D721Med (cell line): ENCODE measurements at places on chromosomes 6 and 20.

GRCh38 chr20:9076440-9076839 lies 7.6 kb downstream of the PLCB4 start:
- DNase-seq = no peak

- DNase-seq = no peak
Measured at GRCh38 chr6:134170844-134171243, 118.4 kb upstream of the SLC2A12 start.

- DNase-seq = no peak
Measured at GRCh38 chr6:122623279-122623678, 13.1 kb downstream of the PKIB start.

DNA sequence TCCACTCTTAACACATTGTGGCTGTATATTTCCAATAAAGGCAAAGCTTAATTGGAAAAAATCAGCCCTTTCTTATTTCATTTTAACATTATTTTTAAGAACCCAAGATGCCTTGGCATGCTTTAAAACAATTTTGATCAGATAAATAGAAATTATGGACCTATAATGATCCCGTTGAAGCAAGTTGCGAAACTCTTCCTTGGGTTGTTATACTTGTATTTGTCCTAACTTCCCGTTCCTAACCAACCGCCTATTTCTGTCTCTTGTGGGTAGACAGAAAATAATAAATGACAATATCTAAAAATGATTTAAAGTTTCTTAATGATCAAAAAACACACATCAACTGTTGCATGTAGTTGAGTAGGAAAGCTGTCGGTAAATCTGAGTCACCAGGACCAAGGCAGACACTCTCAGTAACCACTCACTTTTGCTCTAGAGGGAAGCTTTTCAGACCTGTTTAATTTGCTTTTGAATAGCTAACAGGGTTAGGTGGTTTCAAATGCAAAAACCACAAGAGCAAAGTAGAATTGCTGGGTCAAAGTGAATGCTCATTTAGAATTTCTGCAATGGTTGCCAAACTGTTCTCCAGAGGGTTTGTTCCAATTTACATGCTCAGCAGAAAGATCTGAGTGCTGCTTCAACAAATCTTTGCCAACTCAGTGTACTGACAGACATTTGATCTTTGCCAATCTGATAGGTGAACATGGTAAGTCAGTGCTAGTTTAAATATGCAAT lies 34.2 kb upstream of the KCNK5 start:
- DNase-seq = no peak

- DNase-seq = no peak
Measured at GRCh38 chr6:2680264-2680922, 70.3 kb downstream of the MYLK4 start.

DNA sequence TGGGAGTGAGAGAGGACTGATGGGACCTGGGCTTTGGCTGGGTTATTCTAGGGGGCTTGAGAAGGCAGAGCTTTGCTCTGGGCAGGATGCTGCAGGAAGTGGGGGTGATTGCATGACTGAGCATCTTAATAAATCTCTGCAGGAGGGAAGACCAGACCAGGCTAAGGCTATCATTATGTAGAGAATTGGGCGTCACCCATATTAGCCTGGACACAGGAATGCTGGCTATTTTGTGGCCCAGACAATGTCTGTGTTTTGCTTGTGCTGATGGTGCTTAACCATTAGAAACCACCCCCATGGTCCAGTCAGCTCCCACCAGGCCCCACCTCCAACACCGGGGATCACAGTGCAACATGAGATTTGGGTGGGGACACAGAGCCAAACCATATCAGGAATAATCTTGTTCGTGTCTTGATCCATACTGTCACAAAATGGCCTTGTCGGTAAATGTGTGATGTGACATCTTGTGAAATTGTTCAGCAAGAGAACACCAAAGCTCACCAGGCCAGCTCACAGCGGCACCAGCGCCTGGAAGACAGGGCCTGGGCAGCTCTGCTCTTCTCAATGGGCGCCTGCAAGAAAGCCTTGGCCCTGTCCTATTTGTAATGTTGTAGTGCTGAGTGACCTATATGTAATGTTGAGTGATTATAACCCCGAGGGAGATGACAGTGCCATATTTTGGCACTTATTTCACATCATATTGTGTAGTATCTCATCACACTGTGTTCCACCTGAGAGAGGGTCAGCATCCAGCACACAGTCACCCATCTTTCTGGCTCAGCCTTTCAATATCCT lies 211.8 kb downstream of the QKI start:
- DNase-seq = no peak

- DNase-seq = no peak
Measured at GRCh38 chr20:22909436-22909835, 125.7 kb upstream of the SSTR4 start.

- DNase-seq = no peak
Measured at GRCh38 chr20:39246436-39246835, 284.3 kb downstream of the DHX35 start.

DNA sequence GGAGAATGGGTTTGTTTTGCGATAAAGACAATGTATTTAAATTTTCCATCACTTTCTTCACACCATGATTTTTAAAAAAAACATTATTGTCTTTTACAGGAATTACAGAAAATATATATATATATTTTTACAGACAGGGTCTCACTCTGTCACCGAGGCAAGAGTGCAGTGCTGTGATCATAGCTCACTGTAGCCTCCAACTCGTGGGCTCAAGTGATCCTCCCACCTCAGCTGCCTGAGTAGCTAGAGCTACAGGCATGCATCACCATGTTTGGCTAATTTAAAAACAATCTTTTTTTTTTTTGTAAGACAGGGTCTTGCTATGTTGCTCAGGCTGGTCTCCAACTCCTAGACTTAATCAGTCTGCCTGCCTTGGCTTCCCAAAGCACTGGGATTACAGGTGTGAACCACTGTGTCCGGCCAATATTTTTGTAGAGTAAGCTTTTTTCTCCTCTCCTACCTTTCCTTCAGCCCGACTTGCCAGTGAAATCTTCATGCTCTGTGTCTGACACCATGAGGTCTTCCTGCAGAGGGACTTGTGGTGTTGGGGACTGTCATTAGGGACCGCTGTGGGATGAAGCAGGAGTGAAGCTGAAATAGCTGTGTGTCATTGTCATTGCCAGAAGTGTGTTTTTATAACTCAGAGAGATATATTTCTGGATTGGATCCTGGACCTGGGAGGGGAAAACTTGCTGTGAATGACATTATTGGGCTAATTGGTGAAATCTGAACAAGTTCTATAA lies 13.2 kb downstream of the DSP start:
- DNase-seq = no peak

GRCh38 chr6:157670466-157671186 lies 152.4 kb upstream of the SNX9 start:
- no peak for DNase-seq

DNA sequence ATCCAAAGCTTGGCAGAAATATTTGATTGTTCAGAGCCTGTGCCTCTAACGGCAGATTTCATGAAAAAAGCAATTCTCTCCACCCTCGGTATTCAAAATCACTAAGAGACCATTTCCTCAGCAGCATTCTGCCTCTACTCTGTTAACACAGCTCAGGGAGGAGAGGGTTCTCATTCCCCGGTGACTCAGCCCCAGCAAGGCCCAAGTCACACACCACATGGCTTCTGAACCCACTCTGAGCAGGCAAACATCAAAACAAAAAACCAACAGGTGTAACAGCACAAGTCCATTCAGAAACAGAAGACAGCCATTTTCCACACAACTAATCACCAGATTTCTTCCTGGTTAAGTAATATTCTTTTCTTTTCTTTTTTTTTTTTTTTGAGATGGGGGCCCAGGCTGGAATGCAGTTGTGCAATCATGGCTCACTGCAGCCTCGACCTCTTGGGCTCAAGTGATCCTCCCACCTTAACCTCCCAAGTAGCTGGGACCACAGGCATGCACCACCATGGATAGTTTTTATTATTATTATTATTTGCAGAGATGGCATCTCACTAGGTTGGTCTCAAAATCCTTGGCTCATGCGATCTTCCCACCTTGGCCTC lies 55.4 kb downstream of the GFOD1 start:
- no peak for DNase-seq

DNA sequence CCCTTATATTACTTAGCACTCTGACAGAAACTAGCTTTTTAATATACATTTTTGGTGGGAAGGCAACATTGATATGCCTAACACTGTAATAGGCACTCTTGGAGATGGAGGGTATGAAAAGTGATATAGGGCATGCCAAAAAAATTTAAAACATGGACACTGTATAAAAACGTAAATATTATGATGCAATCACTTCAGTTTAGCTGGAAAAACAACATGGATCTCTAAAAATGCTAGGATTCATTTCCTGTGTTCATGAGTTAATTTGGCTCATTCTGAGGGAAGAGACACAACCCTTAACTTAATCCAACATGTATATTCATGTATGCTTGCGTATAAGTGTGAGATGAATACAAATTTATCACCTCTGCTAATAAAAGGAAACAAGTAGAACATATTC lies 157.3 kb upstream of the TFAP2D start:
- DNase-seq = no peak

- DNase-seq = no peak
Measured at GRCh38 chr6:33114406-33114805, 38.6 kb downstream of the HLA-DPB1 start.

DNA sequence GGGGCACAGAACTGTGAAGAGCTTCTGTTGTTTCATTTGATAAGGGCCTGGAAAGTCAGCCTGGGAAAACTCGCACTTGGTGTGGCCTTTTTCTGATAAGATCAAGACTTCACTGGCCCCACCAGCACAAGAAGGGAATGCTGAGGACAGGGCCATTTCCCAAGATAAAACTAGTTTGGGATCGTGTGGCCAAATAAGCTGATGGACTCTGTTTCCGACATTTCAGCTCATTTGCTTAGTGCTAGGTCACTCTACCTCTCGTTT lies 116.0 kb downstream of the CLIC5 start:
- no peak for DNase-seq

DNA sequence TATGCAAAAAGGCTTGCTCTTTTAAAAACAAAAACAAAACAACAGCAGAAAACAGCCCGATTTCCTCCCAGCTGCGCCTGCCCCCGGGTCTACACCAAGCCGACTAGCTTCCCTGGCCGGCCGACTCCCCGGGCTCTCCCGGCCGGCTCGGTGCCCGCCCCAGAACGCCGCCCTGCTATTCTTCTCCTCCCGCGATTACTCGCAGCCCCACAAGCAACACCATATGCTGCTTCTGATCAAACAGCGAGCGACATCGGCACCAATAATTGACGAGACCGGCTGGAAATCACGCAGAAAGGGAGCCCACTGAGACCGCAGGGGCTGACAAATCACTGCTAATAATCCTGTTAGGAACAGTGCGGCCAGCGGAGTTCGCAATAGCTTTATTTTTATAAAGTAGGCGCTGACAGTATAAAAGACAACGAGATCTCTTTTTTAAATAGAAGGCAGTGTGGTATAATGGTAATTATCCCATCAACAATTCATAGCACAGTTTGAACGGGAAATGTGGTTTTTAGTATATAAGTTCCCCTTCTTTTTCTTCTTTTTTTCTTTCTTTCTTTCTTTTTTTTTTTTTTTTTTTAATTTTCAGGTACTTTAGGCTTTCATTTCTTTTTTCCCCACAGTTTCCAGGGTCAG lies 3.3 kb downstream of the SIM1 start:
- DNase-seq = no peak

- no peak for DNase-seq
Measured at GRCh38 chr20:44728801-44729443, 13.8 kb downstream of the CCN5 start.

DNA sequence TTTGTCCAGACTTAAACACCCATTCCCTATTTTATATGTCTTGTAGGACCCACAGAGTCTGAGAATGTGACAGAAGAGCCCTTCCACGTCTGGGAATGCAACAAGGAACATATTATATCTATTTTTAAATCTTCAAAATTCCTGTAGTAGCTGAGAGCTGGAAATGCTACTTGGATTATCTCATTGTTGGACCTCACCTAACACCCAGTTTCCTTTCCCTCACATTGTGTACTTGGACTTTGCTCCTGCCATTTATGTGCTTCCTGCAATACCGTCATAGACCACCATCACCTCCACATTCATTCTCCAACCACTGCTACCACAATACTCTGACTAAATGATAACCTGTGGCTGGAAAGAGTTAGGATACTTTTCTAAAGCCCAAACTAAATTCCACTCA lies 335.4 kb downstream of the COL12A1 start:
- no peak for DNase-seq

DNA sequence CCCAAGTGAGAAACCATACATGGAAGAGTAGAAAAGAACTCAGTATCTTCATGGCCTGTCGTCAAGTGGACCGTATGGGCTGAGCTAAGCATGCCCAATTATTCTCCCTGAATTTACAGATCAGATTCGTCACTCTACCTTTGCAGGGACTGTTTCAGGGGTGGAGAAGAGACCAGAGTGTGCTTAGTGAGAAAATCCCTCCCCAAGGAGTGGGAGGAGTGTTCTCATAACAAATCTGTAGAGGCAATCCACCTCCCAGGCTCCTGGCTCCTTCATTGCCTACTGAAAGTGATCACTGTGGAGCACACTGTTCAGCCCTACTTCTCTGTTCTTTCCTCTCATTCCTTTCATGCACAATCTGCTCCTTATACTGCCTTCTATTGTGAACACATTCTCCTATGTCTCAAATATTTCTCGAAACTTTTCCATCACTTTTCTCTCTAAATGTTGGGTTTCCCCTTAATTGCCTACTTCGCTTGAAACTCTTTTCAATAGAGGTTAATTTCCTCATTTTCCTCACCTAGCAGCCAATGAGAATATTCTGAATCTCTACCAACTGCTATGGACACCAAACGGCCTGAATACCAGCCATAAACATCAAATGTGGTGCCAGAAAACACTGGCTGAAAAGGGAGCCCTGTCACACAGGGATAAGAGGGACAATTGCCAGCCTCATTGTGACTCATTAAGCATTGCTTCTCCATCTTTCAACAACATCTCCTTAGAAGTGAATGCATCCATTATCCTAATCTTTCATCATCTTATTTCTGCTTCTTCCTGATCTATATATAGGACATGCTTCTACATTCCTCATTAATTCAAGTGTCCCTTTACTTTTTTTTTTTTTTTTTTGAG lies 398.3 kb downstream of the UTRN start:
- DNase-seq = no peak

- no peak for DNase-seq
Measured at GRCh38 chr6:122102026-122102425, 297.4 kb upstream of the HSF2 start.

DNA sequence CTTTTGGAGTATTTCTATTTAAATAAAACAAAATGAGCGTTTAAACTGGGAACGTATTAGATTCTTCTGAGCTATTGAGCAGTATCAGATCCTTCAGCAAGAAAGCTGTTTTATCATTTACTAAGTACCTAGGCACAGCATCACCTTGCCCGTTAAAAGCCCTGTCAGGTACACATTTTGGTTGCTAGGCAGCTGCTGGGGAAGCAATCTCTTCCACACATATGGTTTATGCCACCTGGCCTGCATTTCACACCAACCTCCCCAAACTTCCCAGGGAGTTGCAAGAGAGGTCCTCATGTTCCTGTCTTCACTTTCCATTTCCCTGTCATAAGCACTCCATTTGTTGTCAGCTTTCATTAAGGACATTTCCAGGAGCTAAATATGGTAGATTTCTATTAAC lies 400.1 kb downstream of the PLCB1 start:
- no peak for DNase-seq

GRCh38 chr20:37992802-37993409 lies 40.4 kb downstream of the TTI1 start:
- peak; percentile 45 for DNase-seq

GRCh38 chr6:30113003-30113759 lies at the start of gene TRIM31:
TSS of gene TRIM31 (minus strand) at chr6:30113090. CDS start at chr6:30112805, 285 bp downstream.
- no peak for DNase-seq

- no peak for DNase-seq
Measured at GRCh38 chr6:27332692-27333641, 20.9 kb upstream of the POM121L2 start.

GRCh38 chr20:8749986-8750385 lies 318.9 kb upstream of the PLCB4 start:
- no peak for DNase-seq
